ENCODE measurements at places on chromosomes 4 and X. TPM values are rescaled to one million over a fixed set of nuclear protein-coding genes. Genes with fewer than 3 reads are reported as not detected.

Gene CXorf65
- total RNA-seq, result 2.2 TPM

Gene KLHL13
- total RNA-seq, result 2.5 TPM

Gene CXCL11
- total RNA-seq, result not detected

Gene DMRTC1
- not detected for total RNA-seq

- DNase-seq, result no peak
Observed at GRCh38 chr4:139866276-139866962, 200.8 kb downstream of the MGST2 start.

- peak; percentile 98 for DNase-seq
Observed at GRCh38 chr4:6782147-6782845, at the start of gene KIAA0232. Gene KIAA0232, plus strand, starts transcription at chr4:6782727. Its CDS starts 41,727 bp downstream, at chr4:6824454.

DNA sequence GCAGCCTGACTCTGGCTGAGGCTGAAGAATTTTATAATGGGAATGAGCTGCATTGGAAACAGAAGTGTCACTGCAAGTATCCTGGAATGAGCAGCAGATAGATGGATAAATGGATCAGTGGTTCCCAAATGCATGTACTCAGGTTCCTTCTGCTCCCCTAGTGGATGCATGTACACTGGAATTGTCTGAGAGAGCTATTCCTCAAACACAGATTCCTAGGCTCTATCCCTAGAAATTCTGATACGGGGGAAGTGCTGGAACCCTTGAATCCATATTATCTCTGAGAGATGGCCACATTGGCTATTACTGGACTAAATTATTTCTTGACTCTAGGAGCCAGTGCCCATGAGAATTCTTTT, 64.8 kb downstream of the TMEM131L start:
- no peak for DNase-seq

GRCh38 chr4:110830461-110830860, 207.6 kb upstream of the PITX2 start:
- no peak for DNase-seq

GRCh38 chr4:67122029-67122428, 423.3 kb downstream of the CENPC start:
- no peak for DNase-seq
